ENCODE measurements at places on chromosomes 1 and 21.

DNA sequence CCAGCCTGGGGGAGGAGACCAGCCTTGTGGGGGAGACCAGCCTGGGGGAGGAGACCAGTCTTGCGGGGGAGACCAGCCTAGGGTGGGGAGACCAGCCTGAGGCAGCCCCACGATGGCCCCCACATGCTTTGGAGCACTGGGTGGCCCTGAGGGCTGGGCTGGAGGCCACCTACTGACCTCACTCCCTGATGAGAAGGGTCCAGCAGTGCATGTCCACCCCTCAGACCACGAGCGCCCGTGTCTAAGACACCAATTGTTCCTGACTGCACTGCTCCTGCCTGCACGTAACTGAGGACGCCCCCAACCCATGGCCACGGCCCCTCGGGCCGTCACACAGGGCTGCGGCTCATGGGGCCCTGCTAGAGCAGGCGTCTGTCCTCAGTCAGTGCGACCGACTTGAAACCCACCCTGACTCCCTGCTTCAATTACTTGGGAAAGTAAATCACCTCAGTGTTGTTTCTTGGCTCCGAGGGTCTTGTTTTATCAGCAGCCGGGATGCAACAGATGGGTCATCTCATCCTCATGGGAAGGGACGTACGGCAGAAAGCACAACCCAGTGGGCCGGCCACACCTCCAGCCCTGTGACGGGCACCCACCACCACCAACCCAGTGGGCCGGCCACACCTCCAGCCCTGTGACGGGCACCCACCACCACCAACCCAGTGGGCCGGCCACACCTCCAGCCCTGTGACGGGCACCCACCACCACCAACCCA is at the start of gene SPATC1L:
SPATC1L (minus strand) TSS at position 550 of the 715 bp plus-strand sequence. CDS start 1,643 bp downstream, outside the sequence.
- peak; percentile 58 for DNase-seq

DNA sequence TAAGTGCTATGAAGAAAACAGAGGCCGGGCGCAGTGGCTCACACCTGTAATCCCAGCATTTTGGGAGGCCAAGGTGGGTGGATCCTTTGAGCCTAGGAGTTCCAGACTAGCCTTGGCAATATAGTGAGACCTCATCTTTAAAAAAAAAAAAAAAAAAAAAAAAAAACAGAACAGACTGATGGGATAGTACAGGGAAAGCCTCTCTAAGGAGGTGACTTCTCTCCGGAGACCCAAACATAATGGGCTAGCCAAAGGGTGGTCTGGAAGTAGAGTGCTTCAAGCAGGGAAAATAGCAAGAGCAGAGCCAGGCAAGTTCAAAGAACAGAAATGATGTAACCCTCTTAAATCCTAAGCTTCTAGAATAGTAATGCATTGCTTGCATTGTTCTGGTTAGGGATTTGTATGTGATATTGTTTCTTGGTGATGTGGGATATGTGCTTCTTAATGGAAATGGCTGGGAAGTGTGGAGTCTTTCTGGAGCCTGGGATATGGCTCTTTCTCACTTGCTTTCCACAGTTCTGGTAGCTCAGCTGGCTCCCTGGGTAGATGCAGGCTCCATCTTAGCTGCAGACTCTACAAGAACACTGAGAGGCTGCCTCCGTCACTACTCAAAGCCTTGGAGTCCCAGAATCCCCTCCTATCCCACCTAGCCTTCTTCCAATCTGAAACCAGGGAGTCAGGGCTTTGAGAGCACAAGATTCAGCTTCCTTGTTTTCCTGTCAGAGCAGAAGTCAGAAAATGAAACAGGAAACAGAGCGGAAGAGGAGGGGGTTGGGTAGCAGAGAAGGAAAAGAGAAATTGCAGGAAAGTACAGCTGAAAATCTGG is 1.9 kb upstream of the PIGV start:
- peak; percentile 31 for DNase-seq

GRCh38 chr1:69421286-69421685 is 146.4 kb upstream of the LRRC7 start:
- no peak for DNase-seq

DNA sequence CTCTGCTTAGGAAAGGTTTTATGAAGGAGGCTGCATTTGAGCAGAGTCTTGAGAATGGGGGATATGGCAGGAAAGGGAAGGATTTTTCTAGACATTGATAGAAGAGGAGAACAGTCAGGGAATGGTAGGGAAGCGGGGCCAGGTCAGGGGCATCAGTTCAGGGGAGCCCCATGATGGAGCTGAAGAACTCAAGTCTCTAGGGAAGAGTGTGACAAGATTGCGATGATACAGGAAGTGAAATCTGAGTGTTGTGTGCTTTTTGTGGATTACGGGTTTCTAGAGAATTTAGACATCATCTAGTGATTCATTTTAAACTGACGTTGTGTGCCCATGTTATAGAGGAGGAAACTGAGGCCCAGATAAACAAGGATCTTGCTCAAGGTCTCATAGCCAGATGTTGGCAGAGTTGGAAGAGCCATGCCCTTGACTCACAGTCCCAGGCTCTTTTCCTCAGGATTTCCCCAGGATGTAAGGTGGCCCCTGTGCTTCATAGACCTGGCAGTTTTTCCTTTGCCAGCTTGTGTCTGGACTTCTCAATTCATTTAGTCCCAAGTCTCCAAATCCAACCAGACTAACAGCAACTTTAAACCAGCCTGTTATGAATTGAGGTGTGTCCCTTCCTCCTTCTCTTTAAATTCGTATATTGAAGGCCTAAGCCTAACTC is 130.3 kb downstream of the ROR1 start:
- no peak for DNase-seq

DNA sequence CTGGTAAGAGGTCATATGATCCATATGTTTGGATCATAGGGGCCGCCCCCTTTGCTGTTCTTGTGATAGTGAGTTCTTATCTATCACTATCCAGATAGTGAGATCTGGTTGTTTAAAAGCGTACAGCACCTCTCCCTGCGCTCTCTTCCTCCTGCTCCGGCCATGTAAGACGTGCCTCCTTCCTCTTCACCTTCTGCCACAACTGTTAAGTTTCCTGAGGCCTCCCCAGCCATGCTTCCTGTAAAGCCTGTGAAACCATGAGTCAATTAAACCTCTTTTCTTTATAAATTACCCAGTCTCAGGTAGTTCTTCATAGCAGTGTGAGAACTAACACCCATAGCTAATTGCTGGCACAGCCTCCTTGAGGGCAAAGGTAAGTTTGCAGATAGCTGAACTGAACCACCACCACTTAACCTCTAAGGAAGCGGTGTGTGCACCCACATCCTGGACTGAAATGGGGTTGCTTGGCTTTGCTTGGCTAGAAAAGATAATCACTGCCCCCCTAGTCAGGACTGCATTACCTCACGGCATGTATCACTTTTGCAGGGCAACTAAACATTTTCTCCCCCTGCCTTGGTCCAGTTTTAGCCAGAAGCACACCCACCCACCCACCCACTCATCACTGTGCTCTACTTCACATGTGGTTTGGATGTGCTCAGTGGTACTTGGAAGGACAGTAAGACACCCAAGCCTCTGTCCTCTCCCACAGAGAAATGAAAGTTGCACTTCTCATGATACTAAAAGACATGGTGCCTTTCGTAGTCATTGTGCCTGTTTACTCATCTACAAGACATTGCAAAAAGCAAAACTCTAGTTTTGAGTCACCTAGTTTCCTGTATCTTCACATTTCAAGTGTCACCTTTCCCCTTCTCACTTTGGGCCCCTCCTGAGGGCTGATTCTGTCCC is 23.1 kb upstream of the PTAFR start:
- no peak for DNase-seq

All from EL (cell line).